A673 (cell line): ENCODE measurements at places on chromosomes 3 and 15. TPM values are rescaled to one million over a fixed set of nuclear protein-coding genes. Genes with fewer than 3 reads are reported as not detected.

The KLF15 gene
- total RNA-seq: 32.1 and 32.6 TPM in 2 replicates

GRCh38 chr3:168138421-168138820, 42.7 kb upstream of the GOLIM4 start:
- no peak for DNase-seq
- H3K27ac ChIP-seq: no peak overlapping the region
- H3K36me3 ChIP-seq: no peaks in the 10 kb centered on the region
- no peaks in the 10 kb centered on the region for H3K4me1 ChIP-seq
- peaks cover 13% of the 10 kb centered on the region for H3K27me3 ChIP-seq

- peaks cover 4% of the 10 kb centered on the region for H3K27me3 ChIP-seq
- no peaks in the 10 kb centered on the region for H3K36me3 ChIP-seq
- H3K27ac ChIP-seq: no peak overlapping the region
- H3K4me3 ChIP-seq: no peak overlapping the region
- H3K4me1 ChIP-seq: no peaks in the 10 kb centered on the region
- DNase-seq: no peak
These were observed 38.1 kb downstream of the HOMER2 start for GRCh38 chr15:82914396-82914795.

The GALNT15 gene
- not detected in 2 replicates for total RNA-seq

GRCh38 chr15:42804739-42805138, 67.8 kb upstream of the CDAN1 start:
- H3K4me1 ChIP-seq: no peaks in the 10 kb centered on the region
- H3K4me3 ChIP-seq: no peak overlapping the region
- H3K36me3 ChIP-seq: no peaks in the 10 kb centered on the region
- no peaks in the 10 kb centered on the region for H3K27me3 ChIP-seq
- no peak overlapping the region for H3K27ac ChIP-seq
